Hypothalamus (tissue), 51 donors: ENCODE measurements at places on chromosomes 16 and 17.

DNA sequence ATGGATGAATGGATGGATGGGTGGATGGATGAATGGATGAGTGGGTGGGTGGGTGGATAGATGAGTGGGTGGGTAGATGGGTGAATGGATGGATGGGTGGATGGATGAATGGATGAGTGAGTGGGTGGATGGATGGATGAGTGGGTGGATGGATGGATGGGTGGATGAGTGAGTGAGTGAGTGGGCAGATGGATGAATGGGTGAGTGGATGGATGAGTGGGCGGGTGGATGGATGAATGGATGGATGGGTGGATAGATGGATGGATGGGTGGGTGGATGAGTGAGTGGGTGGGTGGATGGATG is 6.4 kb upstream of the KATNB1 start:
- no peak for DNase-seq

- DNase-seq, result no peak
These were observed 76.3 kb downstream of the USP32 start for GRCh38 chr17:60315650-60316049.

GRCh38 chr16:31216422-31217135 is at the start of gene PYDC1:
TSS of gene PYDC1 (minus strand) at chr16:31217135. CDS start at chr16:31217028, 107 bp downstream.
- no peak for DNase-seq

GRCh38 chr16:1792836-1793577 is 498 bp downstream of the IGFALS start:
- DNase-seq, result no peak

GRCh38 chr16:11423315-11424117 is 78.3 kb downstream of the RMI2 start:
- no peak for DNase-seq

- DNase-seq, result no peak
These were observed 23.7 kb upstream of the ITGAX start for GRCh38 chr16:31331141-31331764.

GRCh38 chr16:85437166-85438052 is 175.7 kb upstream of the GSE1 start:
- DNase-seq, result no peak

GRCh38 chr17:82349287-82349701 is 9.8 kb upstream of the TEX19 start:
- no peak for DNase-seq

- DNase-seq, result no peak
These were observed 6.2 kb downstream of the PHOSPHO1 start for GRCh38 chr17:49224198-49224996.

DNA sequence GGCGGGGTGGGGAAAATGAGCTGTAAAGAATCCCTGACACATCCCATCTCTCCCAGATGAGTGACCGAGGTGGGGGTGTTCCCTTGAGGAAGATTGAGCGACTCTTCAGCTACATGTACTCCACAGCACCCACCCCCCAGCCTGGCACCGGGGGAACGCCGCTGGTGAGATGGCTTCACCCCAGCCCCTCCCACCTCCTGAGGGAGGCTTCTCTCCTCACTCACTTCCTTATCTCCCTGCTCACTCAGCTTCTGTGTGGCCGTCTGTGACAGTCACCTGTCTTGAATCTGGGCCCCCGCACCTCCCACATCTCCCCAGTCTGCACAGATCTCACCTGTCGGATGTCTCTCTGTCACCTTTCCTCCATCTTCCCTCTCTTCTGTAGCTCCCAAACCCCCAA is 13.4 kb downstream of the PDK2 start:
- no peak for DNase-seq

GRCh38 chr16:52350031-52350642 is 196.8 kb downstream of the TOX3 start:
- DNase-seq, result no peak

GRCh38 chr16:588639-588888 is 1.3 kb upstream of the RAB40C start:
- no peak for DNase-seq

DNA sequence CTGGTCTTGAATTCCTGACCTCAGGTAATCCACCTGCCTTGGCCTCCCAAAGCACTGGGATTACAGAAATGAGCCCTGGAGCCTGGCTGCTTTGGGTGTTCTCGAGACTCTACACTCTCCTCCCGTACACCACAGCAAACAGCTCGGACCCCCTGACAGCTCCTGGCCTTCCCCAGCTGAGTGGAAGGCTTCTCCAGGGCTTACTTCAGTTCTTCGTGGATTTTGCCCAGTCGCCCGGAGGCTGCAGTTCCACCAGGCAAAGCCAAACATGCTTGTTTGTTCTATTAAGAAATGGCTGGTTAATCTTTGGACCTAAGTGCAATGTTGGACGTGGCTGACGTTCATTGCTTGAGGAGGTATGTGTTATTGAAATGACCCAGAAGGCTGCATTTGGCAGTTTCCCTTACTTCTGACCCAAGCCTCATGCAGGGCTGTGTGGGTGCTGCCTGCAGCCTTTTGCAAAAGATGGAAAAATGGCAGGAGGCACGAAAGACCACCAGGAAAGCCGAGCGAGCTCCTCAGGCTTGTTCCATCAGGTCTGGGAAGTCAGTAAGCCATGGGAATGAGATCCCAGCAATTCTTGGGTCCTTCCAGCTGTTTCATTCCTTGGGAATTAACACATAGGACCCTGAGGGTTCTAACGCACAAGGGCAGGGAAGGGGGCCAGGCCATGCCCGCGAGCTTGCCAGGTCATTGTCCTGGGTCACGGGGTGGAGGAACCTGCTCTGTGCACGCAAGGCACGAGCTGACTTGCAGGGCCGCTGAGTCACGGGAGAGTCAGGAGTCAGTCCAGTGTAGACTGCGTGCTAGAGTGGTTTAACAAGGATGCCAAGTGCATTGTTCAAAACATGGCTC is 23.9 kb upstream of the KLHDC4 start:
- DNase-seq, result no peak
